Stimulated activated CD8-positive, alpha-beta memory T cell treated with anti-CD3 and anti-CD28 coated beads, Interleukin-4, amount 100 ng/mL, for 24 hours (primary cell): ENCODE measurements at places on chromosomes 1 and 21.
A peak's percentile ranks its signal among the peaks of the same experiment; 100 is the strongest.

DNA sequence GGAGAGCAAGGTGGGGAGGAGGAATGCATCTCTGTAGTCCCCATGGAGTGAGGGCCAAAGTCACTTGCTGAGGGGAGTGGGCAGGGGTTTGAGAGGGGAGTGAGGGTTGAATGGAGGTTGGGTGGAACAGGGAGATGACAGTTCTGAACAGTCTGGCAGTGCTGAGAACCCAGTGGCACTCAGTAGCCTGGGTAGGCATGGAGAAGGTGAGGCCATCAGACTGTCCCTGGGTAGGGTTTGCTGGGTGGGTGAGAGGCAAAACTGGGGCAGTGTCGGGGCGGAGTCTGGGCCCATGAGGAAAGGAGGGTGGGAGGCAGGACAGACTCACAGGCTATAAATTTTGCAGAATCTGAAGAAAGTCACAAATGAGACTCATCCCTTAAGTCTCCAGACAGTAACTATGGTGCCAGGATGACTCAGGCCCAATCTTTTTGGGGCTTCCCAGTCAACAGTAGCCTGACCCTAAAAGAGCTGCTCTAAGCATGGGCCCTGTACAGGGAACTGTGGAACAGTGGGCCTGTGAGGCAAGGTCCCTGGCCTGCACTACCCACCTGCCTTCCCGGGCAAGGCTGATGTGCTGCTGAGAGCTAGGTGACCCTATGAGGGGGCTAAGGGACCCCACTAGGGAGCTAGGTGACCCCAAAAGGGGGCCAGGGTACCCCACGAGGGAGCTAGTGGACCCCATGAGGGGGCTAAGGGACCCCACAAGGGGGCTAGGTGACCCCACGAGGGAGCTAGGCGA lies 51.0 kb upstream of the DMRTB1 start:
- no peak for DNase-seq

DNA sequence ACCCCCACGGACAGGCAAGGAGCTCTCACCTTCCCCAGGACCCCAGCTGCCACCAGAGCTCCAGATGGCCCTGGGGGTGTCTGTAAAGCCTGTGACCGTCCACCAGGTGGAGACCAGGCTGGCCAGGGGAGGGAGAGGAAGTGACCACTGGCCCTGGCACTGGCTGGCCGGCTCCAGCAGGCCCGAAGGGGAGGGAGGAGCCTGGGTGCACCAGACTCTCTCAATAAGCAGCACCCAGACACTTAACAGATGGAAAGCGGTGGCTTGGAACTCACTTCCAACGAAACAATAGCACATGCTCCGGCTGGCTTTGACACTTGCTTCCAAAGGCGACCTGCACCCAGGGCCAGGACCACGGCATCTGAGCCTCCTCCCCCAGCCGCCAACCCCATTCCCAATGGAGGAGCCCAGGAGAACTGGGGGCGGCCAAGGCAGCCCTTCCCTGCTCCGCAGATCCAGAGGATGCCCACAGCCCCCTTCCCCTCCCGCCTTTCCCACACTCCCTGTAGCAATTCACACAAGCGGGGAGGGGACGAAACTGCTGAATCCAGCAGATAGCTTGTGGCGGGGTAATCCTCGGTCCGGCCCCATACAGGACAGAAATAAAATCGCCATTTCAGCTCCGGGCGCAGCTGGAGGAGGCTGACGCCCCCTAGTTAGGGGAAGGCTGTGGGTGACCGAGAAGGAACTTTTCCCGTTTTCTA lies 742 bp upstream of the PDE9A start:
- no peak for DNase-seq

- DNase-seq = no peak
Measured at GRCh38 chr1:28604962-28605361, 12.9 kb downstream of the RAB42 start.

GRCh38 chr1:214029796-214030195 lies 42.0 kb downstream of the PROX1 start:
- no peak for DNase-seq

- no peak for DNase-seq
Measured at GRCh38 chr1:2240270-2241156, 12.4 kb downstream of the SKI start.

DNA sequence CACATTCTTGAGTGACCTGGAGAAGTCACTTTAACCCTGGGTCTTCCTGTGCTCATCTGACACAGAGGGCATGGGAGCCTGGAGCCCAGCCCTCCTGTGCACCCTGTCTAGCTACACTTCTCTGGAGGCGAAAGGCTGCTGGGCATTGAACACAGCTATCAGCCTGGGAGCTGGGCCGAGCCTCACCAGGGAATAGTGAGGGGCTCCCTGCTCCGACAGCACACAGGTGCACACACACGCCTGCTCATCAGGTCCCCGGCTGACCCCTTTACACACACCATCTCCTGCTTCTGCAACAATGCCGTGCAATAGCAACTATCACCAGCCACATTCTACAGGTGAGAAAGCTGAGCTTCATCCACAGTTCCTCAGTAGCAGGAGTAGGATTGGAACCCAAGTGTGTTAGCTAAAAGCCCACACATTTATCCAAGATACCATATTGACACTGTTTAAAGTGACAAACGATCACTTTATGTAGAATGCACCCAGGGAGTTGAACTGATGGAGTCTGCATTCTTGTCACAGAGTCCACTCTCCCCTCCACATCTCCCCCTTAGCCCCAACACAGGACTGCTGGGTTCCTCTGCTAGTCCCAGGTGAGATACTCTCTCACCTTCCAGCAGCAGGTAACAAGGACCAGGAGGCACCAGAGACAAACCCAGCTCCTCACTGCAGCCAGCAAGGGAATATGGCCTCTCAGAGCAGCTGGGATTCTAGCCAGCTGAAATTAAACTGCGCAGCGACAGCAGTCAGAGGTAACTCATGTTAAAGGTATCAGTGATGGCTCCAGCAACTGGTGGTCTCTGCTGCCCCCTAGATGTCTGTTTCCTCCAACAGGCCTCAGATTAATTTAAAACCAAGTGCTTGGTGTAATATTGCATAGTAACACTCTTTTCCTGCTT lies 18.3 kb upstream of the CAPN8 start:
- peak; percentile 27 for DNase-seq

- DNase-seq = no peak
Measured at GRCh38 chr21:42666023-42666747, 12.8 kb downstream of the PDE9A start.

DNA sequence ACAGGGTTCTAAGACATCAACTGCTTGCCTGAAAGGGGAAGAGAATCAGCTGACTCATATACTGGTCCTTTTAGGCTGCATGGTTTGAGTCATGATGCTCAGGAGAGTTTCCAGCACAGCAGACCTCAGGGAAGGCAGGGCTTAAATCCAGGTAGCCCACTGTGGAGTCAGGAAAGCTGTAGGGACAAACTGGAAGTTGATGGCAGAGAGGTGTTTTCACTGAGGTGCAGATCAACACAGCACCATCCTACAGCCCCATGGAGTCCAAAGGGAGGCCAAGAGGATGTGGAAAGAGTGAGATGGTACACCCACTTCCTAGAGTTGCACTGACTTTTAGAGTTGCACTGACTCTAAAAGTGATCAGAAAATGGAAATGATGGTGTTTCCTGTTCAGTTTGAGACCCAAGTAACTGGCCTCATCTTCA lies 252.4 kb upstream of the DUSP10 start:
- DNase-seq = no peak

DNA sequence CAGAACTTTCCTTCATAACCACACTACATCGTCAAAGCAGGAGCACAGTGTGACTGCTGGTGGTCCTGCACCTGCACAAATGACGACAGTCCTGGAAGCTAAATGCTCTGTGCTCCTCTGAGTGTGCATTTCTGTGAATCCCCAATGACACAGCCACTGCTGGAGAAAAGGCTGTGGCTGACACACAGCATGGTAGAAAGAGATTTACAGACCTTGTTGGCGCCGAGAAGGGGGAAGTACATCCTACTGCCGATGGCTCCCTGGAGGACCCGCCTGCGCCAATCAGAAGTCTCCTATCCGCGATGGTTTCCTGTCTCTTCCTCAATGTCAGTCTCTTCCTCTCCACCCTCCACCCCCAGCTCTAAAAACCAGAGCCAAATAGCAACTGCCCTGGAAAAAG lies 115.4 kb upstream of the RAB4A start:
- DNase-seq = no peak

- peak; percentile 12 for DNase-seq
Measured at GRCh38 chr21:33362044-33362555, 37.3 kb downstream of the IFNAR1 start.

- DNase-seq = no peak
Measured at GRCh38 chr1:205359771-205360565, 3.2 kb upstream of the KLHDC8A start.

GRCh38 chr1:245481261-245481660 lies 326.5 kb downstream of the KIF26B start:
- DNase-seq = no peak

- DNase-seq = no peak
Measured at GRCh38 chr1:232271991-232272589, 357.8 kb downstream of the SIPA1L2 start.

- no peak for DNase-seq
Measured at GRCh38 chr1:187417520-187417919, 588.8 kb downstream of the PLA2G4A start.

DNA sequence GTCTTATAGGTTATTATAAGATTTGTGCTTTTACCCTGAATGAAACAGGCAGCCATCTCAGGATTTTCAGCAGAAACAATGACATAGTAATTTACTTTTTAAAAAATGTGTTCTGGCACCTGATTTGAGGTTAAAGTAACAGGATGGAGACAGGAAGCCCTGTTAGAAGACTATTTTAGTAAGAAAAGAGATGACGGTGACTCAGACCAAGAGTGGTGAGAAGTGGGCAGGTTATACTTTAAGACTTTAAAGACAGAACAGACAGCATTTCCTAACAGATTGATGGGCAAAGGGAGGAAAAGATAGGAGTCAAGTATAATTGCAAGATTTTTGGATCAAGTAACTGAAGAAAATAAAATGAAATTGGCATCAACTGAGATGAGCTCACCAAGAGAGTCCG lies 436.8 kb upstream of the NR5A2 start:
- no peak for DNase-seq

- no peak for DNase-seq
Measured at GRCh38 chr1:31064718-31065309, 703 bp downstream of the PUM1 start.

GRCh38 chr1:111600886-111601386 lies 18.7 kb upstream of the RAP1A start:
- DNase-seq = no peak

GRCh38 chr21:41847066-41847804 lies 31.9 kb downstream of the PRDM15 start:
- DNase-seq = no peak

GRCh38 chr1:164783778-164784555 lies 225.0 kb downstream of the PBX1 start:
- no peak for DNase-seq

GRCh38 chr1:115877511-115877910 lies 36.6 kb upstream of the NHLH2 start:
- DNase-seq = no peak

DNA sequence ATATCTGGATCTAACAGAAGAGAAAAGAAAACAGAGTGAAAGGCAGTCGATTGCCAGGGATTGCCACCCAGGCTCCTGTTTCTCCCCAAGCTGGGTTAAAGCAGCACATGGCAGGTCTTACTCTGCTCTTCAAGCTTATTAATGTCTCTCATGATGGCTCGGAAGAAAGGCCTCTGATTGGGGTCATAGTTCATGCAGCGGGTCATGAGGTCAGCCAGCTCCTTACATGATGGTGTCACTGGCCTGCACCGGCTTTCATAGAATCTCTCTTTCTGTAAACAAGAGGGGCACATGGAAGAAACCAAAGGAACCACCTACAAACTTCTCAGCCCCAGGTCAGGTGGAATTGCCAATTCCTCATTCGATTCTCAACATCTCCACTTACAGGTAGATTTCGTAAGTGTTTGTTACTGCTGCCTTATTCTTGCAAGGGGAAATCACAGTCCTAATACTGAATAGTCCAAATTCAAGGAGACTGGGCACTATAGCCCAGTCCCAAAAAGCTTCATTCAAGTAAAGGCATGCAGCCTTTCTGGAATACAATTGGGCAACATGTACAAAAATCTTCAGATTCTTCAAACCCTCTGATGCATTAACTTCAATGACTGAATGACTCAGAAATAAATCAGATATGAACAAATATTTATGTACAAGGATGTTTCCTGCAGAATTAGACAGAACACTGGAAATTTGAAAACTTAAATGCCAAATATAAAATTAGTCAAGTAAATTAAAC lies 96.6 kb downstream of the RAVER2 start:
- no peak for DNase-seq

GRCh38 chr1:116558140-116558549 lies 12.7 kb downstream of the CD58 start:
- DNase-seq = no peak

DNA sequence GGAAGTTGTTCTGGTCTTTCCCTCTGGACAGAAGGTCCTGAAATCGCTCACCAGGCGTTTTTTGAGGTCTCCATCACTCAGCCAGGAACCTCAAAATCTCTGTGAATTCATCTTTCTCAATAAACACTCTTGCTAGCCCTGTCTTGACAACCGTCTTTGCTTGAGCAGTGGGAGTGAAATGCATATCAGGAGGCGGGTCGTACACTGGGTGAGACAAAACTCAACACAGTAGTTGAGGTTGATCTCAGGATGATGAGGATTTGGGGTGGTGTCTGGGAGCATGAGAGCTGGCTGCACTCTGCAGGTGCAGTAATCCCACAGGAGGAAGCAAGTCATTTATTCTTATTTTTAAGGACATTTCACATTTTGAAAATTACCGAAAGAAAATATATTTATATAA lies 1.9 kb downstream of the GPR25 start:
- DNase-seq = no peak

GRCh38 chr21:44492567-44493385 lies 37.5 kb downstream of the LRRC3 start:
- DNase-seq = no peak

DNA sequence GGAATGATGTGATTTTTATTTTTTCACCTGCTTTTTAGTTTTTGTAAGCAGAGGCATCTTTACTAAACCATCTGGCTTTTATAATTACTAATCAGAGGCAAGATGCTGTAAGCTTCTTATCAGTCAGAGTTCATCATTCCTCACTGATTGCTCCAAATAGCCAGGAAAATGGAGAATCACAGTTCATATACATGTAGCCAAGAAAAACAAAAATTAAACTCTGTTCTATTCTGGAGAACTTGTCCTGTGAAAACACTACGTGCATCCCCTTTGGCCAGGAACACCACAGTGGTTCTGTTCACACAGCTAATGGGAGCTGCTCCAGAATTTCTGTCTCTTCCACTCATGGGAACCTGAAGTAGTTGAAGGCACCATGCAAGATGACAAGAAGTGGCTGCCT lies 725.5 kb upstream of the CHRM3 start:
- no peak for DNase-seq
